Smooth muscle cell of the coronary artery (primary cell): ENCODE measurements at places on chromosomes 4 and X. TPM values are rescaled to one million over a fixed set of nuclear protein-coding genes. Genes with fewer than 3 reads are reported as not detected.

The SLC2A9 gene
- total RNA-seq = 0.75 and 4.0 TPM in 2 replicates

The SMPX gene
- total RNA-seq = not detected in 2 replicates

The NAA11 gene
- not detected in 2 replicates for total RNA-seq

The GRIA3 gene
- 2.5 and 31.9 TPM in 2 replicates for total RNA-seq

The ADGRA3 gene
- total RNA-seq = 18.0 and 22.1 TPM in 2 replicates

The ABCB7 gene
- total RNA-seq = 9.5 and 19.0 TPM in 2 replicates

The SHROOM2 gene
- under 0.01 and 0.08 TPM in 2 replicates for total RNA-seq

The OTOP1 gene
- not detected in 2 replicates for total RNA-seq

The IGFBP7 gene
- 267 and 1,374 TPM in 2 replicates for total RNA-seq

The ZDHHC9 gene
- total RNA-seq = 19.0 and 22.6 TPM in 2 replicates

The NUP62CL gene
- not detected in 2 replicates for total RNA-seq

The RNF128 gene
- total RNA-seq = 1.1 and 1.6 TPM in 2 replicates

The FAM9B gene
- total RNA-seq = not detected in 2 replicates

The CACNA1F gene
- total RNA-seq = not detected in 2 replicates

The SPANXA1 gene
- total RNA-seq = not detected in 2 replicates

The LONRF3 gene
- 0.47 and 1.1 TPM in 2 replicates for total RNA-seq

The GK2 gene
- not detected in 2 replicates for total RNA-seq

The DCAF8L2 gene
- 0.08 TPM in 1 of 2 replicates, not detected in the other for total RNA-seq

The HTRA3 gene
- total RNA-seq = 0.45 and 6.8 TPM in 2 replicates

The NPNT gene
- 1.1 TPM in 1 of 2 replicates, not detected in the other for total RNA-seq

The GLRA2 gene
- not detected in 2 replicates for total RNA-seq

The GAGE1 gene
- not detected in 2 replicates for total RNA-seq

The KLF8 gene
- 0.47 and 0.90 TPM in 2 replicates for total RNA-seq

The P2RY4 gene
- total RNA-seq = under 0.01 TPM in 1 of 2 replicates, not detected in the other

The F11 gene
- total RNA-seq = not detected in 2 replicates

The XKRX gene
- 0.12 and 0.60 TPM in 2 replicates for total RNA-seq
